ENCODE measurements at places on chromosomes 13 and 19.

DNA sequence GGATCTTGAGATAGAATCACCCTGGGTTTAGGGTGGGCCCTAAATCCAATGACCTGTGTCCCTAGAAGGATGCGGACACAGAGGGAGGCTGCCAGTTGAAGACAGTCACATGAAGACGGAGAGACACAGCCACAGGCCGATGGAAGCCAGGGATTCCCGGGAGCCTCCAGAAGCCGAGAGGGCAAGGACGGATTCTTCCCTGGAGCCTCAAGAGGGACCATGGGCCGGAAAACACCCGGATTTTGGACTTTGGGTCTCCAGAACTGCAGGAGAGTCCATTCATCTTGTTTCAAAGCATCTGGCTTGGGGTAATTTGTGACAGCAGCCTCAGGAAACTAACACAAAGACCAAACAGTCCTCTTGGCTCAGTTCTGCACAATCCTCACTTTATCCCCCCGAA, 2.3 kb downstream of the TMEM86B start:
- no peak for DNase-seq

- no peak for DNase-seq
These were observed 96.6 kb downstream of the ELF1 start for GRCh38 chr13:40922437-40923040.

DNA sequence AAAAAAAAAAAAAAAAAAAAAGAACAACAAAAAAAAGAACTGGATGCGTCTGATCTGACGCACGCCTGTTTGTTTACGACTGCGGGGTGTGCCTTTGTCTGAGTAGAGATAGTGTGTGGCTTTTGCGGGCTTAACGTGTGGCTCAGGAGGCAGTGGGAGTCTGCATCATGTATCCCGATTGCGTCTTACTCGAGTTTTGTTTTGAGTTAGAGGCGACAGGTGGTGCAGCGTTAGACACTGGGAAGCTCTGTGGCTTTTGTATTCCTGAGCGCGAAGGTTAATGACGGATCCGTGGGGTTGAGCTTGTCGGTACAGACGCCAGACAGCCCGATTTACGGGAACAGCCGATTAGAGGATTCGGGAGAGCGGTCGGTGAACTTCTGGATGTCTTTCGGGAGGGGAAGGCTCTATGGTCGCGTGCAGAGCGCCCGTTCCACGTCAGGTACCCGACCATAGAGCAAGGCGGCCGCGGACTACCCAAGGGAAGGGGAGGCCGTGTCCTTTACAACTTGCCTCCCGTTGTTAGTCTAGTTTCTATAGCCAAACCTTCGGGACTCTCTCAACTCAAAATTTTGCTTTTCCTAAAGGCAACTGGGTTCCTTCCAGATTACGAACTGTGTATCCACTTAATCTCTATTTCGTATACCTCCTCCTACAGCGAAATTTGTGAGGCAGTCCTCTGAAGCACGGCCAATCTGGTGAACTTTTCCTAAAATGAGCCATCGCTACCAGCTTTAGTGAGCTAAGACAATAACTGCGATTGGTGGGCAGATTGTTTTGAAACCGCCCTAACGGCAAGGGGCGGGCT, 926 bp upstream of the HNRNPUL1 start:
- DNase-seq = peak; percentile 13

DNA sequence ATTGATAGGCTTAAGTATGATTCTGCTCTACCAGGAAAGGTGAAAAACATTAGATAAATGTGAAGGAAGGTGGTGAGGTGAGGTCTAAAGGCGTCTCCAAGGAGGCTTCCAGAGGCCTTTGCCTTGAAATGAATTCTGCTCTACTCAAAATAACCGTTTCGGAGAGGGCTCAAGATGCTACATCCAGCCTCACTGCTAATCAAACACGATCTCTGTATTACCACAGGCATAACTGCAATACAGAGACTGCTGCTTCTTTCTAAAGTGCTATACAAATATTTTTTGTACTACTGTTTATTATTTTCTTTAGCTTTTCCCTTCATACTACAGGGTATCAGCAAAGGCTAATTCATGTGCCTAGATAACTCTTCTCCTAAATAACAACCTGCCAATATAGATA, 16.8 kb downstream of the MBNL2 start:
- no peak for DNase-seq

- no peak for DNase-seq
These were observed 83.2 kb upstream of the IRS2 start for GRCh38 chr13:109869312-109870237.

All from Panc1 (cell line).